Effector memory CD8-positive, alpha-beta T cell (primary cell): ENCODE measurements at places on chromosomes 3 and 15.

GRCh38 chr3:3192286-3192675, 12.8 kb upstream of the CRBN start:
- no peak for DNase-seq

GRCh38 chr3:174275336-174275735, 583.8 kb upstream of the NAALADL2 start:
- no peak for DNase-seq

- DNase-seq: no peak
These were observed 36.0 kb downstream of the TM2D3 start for GRCh38 chr15:101615986-101616848.

DNA sequence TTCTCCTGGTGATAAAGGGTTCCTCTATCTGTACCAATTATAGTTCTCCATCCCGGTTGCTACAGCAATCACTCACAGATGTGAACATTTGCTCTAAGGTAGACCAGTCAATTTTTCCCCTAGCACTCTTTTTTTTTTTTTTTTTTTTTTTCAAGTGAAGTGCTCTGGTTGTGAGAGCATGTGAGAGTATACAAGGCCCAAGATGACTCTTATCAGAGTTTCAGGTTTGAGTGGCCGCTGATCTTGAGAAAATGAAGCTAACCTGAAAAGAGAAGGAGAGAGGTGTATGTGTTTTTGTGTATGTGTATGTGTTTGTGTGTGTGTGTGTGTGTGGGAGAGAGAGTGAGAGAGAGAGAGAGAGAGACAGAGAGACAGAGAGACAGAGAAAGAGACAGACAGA, 44.4 kb upstream of the OTOL1 start:
- no peak for DNase-seq

DNA sequence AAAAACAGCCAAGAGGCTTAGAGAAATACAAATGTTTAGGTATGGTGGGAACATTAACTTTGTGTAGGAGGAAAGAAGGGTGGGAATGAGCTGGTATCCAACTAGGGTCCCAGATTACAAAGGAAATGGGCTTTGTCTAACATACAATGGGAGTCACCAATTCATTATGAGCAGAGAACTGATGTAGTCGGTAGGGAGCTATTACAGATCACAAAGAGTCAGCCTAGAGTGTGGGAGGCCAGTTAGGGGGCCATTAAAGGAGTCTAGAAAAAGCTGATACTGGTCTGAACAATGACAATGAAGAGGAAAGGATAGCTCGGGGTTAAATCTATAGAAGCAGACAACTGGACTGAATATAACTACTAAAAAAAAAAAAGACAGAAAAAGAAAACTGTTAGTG, 15.5 kb downstream of the ANO10 start:
- DNase-seq: no peak
